ENCODE measurements at places on chromosomes 5 and 9. TPM values are rescaled to one million over a fixed set of nuclear protein-coding genes. Genes with fewer than 3 reads are reported as not detected.

SPRY4 gene
- not detected for polyA plus RNA-seq

GCNT1 gene
- polyA plus RNA-seq: 4.3 TPM

LHX6 gene
- polyA plus RNA-seq: not detected

WWC1 gene
- 0.52 TPM for polyA plus RNA-seq

ANKRD55 gene
- polyA plus RNA-seq: not detected

WDR38 gene
- polyA plus RNA-seq: not detected

NPDC1 gene
- 38.4 TPM for polyA plus RNA-seq

SLC6A18 gene
- polyA plus RNA-seq: not detected

SURF1 gene
- 110 TPM for polyA plus RNA-seq

PHF24 gene
- polyA plus RNA-seq: not detected

XPA gene
- polyA plus RNA-seq: 37.9 TPM

PCDHB5 gene
- not detected for polyA plus RNA-seq

TLR4 gene
- polyA plus RNA-seq: not detected

NDOR1 gene
- polyA plus RNA-seq: 9.9 TPM

CDH18 gene
- polyA plus RNA-seq: not detected

ANKRD31 gene
- polyA plus RNA-seq: 0.33 TPM

All from CD8-positive, alpha-beta memory T cell (primary cell).